ENCODE measurements at places on chromosomes 7 and 10. TPM values are rescaled to one million over a fixed set of nuclear protein-coding genes. Genes with fewer than 3 reads are reported as not detected.

- H3K4me3 ChIP-seq: no peak overlapping the region
- no peaks in the 10 kb centered on the region for H3K27me3 ChIP-seq
- H3K4me1 ChIP-seq: no peaks in the 10 kb centered on the region
- H3K27ac ChIP-seq: no peak overlapping the region
- DNase-seq: no peak
These were observed 9.3 kb upstream of the PRSS1 start for GRCh38 chr7:142739923-142740492.

Gene SPAM1
- not detected for total RNA-seq

Gene LRCH4
- 101 TPM for total RNA-seq

- no peaks in the 10 kb centered on the region for H3K27me3 ChIP-seq
- no peak overlapping the region for H3K27ac ChIP-seq
- no peaks in the 10 kb centered on the region for H3K36me3 ChIP-seq
These were observed 44.3 kb upstream of the PRKAR1B start for GRCh38 chr7:771234-772004.

DNA sequence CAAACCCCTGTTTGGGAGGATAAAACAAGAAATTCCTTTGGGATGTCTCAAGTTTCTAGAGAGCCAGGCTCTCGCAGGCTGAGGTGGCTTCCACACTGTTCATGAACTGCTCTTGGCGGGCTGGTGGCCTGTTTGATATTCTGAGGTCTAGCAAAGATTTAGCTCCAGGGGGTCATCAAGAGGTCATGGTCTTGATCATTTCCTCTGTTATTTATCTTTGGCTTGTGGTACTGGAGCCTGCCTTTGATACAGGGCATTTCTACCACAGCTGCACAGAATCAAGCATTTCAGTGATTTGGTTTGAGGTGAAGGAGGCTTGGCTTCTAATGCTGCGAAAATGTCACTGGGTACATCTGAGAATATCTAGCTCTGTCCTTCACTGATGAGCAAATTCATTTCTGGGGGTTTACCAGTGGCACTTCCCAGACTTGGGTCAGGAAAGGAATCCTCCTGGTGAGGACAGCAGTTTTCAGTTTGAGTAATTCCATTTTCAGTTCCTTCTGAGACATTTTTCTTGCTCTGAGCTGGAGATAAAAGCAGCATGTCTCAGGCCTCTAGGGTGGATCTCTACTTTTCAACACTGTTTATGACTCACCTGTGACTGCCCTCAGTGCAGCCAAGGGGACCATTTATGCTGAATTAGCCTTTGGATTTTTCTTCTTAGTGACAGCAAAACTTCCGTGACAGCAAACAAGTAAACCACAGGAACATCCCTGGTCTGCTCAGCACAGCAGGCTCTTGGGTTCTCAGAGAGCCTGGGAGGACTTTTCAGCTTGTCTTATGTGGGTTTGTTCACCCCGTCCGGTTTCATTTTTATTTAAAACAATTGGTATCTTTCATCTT is 312.0 kb downstream of the RNLS start:
- peaks cover 24% of the 10 kb centered on the region for H3K4me1 ChIP-seq
- H3K27me3 ChIP-seq: no peaks in the 10 kb centered on the region
- H3K27ac ChIP-seq: no peak overlapping the region
- no peak overlapping the region for H3K4me3 ChIP-seq

All from CD8-positive, alpha-beta memory T cell (primary cell).